ENCODE measurements at places on chromosomes 13 and 19.

GRCh38 chr19:3665681-3666544 lies 34.4 kb downstream of the PIP5K1C start:
- peak; percentile 46 for DNase-seq

DNA sequence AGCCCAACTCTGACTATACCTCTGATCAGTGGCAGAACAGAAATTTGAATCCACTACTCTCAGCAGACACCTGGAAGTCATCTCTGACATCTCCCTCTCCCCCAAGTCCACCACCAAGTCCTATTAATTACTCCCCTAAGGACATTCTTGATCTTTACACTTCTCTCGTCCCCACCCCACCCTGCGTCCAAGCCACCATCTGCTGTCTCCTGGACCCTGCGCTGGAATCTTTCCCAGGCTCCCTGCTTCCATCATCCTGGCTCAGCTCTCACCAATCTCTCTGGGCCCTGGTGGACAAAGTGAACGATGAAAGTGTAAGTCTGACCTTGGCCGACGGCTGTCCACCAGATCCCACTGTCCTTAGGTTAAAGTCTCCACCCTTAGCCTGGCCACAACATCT lies 145.6 kb upstream of the GJB6 start:
- no peak for DNase-seq

GRCh38 chr19:6654347-6655310 lies 15.3 kb downstream of the TNFSF14 start:
- no peak for DNase-seq

- no peak for DNase-seq
These were observed 1.6 kb upstream of the ADAMTS10 start for GRCh38 chr19:8611877-8612806.

GRCh38 chr13:40433577-40433976 lies 232.9 kb downstream of the FOXO1 start:
- no peak for DNase-seq

Measured in SJCRH30 (cell line).